ENCODE measurements at places on chromosomes 5 and 9.

DNA sequence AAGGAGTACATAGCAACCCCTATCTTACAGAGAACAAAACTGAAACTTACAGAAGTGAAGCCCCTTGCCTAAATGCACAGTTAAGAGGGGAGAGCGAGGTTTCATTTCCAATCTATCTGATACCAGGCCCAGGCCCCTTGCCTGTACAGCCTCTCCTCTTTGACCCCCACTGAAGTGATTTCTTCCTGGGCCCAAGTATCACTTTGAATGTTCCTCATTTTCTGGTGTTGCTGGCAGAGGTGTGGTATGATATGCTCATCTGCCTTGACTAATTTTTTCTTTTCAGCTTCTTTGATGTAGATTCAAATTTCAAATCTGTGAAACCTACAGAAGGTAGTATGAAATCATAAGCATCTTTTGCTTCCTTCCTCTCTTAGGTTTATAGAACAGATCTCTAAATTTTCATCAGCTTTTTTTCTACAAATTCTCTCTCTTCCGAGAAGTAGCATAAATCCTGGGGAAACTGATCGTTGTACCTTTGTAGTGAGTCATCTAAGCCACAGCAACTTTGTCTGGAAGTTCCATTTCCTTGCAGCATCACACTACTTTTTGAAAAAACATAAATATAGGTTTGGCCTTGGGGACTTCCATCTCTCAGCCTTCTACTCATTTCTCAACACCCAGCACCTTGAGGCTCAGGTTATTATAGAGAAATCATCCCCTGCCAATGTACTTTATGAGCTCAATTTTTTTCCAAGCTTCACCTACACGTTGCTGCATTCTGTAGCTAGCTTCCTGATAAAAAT lies 402.4 kb upstream of the PTGER4 start:
- DNase-seq, result no peak

- DNase-seq, result no peak
Measured at GRCh38 chr9:93301911-93302541, 118.1 kb downstream of the WNK2 start.

DNA sequence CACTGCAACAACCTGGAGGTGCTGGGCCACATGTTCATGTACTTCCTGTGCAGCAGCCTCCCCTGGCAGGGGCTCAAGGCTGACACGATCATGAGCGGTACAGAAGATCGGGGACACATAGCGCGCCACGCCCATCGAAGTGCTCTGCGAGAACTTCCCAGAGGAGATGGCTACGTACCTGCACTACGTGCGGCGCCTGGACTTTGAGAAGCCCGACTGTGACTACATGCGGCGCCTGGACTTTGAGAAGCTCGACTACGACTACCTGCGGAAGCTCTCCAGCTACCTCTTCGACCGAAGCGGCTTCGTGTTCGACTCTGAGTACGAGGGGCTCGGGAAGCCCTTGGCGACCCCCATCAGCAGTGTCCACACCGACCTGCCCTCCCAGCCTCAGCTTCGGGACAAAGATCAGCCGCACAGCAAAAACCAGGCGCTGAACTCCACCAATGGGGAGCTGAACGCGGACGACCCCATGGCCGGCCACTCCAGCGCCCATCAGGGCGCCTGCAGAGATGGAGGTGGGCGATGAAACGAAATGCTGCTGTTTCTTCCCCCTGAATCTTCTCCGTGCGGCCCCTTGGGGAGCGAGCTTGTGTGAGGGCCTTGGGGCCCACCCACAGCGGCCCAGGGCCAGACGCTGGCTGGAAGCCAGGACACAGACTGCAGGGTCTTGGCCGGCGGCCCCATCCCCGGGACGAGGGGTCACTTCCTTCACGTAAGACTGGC lies 56.5 kb downstream of the JAK2 start:
- no peak for DNase-seq

- DNase-seq, result peak; percentile 73
Measured at GRCh38 chr9:75170898-75171360, 82.6 kb downstream of the OSTF1 start.

DNA sequence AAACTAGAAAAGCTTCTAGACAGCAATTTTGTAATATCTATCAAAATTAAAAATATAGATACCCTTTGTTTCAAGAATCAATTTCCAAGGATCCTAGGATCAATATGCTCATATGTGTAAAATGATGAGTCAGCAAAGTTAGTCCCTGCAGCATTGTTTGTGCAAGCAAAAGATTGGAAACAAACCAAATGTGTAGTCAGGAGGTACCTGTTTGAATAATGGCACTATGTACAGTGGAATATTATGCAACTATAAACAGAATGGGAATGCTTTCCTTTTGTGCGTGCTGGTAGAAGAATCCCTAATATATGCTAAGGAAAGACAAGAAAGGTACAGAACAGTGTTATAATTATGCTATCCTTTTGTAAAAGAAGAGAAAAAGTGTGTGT lies 58.5 kb upstream of the PJA2 start:
- DNase-seq, result no peak

- peak; percentile 61 for DNase-seq
Measured at GRCh38 chr5:134989266-134989830, 21.6 kb downstream of the CATSPER3 start.

DNA sequence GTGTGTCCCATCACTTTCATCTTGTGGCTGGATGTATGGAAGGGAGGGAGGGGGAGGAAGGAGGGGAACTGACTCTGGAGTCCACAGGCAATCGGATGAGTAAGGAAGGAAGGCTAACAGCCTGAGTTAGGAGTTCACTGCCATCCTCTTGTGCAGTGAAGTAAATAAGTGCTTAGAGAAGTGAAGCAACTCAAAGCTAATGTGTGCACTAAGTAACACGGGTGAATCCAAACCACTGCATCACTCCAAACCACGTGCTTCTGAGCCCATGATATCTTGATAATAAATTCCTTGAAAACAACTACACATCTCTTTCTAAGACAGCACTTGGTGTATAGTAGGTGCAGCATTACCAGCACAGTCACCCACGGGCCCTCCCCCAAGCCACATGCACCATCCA lies 69.6 kb upstream of the OLFM1 start:
- no peak for DNase-seq

Measured in fibroblast of villous mesenchyme (primary cell).